ENCODE measurements at places on chromosomes 1 and 21. TPM values are rescaled to one million over a fixed set of nuclear protein-coding genes. Genes with fewer than 3 reads are reported as not detected.

DNA sequence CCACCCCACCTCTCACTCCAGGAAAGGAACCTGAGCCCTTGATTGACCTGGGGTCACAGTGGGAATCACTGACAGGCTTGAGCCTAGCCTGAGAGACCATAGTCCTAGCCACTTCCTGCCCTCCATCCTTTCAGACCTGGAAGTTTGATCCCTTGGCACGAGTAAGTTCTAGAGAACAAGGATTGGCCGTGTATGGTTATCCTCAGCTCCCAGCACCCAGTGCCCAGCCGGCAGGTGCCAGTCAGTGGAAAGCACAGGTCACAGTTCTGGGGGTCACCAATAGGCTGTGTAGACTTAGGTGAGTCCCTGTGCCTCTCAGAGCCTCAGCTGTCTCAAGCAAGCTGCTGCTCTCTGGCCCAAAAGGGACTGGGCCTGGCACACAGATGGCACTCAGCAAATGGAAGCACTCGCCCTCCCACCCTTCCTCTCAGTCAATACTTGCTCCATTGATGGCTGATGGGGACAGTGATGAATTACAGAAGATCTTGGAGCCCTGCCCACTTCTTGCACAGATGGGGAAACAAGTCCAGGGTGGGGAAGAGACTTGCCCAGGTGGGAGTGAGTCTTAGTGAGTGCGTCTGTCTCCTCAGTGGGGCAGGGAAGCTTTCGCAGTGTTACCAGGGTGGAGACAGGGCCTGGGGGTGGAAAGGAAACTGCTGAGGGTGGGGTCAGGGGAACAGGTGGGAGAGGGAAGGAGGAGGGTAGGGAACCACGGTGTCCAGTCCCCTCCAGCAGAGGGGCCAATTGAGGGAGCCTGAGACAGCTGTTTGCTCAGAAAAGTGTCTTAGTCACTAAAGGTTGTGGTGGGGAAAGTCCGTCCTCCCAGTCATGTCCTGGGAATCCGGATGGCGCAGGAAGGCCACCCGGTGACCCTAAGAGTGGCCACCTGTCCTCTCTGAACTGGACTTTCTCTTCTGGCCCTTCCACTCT is 2.6 kb upstream of the KCNQ4 start:
- DNase-seq: no peak

DNA sequence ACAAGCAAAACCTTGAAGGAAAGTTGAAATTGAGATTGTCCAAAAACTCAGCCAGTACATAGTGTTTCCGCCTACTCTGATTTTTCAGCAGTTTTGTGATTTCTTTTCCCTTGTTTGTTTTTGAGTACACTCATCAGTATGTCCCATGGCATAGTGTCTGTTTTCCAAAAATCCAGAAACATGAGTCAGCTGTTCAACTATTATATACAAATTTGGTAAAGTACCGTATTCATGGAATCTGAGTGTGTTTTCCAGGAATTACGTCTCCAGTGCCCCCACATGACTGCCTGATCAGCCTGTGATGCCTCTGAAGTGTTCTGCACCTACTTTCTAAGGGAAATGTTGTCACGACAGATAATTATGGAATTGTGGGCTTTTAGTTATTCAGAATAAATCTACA is 186.8 kb downstream of the LTN1 start:
- no peak for DNase-seq

DNA sequence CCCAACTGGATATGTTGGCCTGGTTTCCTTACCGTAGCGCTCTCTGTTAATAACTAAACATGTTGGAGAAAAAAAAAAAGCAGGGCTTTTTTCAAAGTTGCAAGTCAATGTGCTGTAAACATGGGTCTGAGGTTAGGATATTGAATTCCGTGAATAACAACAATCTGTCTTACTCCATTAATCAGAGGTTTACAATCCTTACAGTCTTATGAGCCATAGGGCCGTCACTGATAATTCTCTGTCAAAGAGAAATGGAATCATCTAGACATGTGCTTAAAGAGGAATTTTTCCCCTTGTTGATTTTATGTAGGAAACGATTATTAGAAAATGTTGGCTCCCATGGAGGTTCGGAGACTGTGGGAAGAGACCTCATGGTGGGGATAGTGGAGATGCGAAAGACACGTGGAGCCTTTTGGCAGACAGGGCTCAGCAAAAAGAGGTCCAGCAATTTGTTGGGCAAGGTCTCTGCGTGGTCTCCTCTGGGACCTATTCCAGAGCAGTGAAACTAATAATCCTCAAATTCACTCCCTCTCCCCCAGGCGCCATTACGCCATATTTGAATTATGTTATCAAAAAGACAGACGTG is 83.5 kb upstream of the CLDN14 start:
- no peak for DNase-seq

GRCh38 chr21:26966649-26967061 is 233 bp downstream of the ADAMTS5 start:
- DNase-seq: no peak

DNA sequence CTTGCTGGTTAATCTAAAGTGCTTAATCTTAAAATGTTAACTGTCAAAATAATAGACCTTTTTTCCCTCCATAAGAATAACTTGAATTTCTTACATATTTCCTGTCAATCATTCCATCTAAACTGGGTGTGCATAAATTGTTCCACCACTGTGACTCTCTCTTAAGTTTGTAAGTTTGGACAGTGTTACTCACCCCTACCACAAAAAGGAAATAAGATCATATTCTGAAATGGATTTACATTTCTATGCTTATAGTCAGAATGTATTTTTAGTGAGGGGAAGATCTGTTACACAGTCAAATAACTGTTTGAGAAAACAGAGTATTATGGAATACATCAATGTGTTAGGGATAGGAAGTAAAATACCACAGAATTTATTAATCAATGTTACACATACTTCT is 109.6 kb upstream of the DPYD start:
- no peak for DNase-seq

DNA sequence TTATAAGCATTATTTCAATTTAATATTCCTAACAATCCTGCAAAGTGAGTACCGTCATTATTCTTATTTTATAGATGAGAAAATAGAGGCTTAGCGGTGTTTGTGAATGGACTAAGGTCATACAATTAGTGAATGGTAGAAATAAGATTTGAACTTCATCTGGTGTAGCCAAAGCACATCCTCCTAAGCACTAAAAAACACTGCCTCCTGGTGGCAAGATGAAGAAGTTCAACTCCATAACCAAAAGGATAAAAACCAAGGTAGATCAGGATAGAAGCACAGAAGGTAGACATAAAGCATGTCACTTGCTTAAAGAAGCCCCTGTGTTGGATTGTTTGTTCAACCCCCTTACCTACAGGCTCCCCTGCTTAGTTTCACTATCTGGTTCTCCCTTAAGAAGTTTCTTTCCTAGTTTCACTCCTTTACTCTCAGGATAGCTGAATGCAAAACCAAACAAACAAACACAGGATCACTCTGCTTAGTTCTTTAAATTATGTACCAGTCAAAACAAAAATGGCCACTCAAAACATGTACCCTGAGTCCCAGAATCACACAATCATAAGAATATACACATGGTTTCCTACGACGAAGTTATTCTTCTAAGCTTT is 12.7 kb upstream of the AIM2 start:
- no peak for DNase-seq

DNA sequence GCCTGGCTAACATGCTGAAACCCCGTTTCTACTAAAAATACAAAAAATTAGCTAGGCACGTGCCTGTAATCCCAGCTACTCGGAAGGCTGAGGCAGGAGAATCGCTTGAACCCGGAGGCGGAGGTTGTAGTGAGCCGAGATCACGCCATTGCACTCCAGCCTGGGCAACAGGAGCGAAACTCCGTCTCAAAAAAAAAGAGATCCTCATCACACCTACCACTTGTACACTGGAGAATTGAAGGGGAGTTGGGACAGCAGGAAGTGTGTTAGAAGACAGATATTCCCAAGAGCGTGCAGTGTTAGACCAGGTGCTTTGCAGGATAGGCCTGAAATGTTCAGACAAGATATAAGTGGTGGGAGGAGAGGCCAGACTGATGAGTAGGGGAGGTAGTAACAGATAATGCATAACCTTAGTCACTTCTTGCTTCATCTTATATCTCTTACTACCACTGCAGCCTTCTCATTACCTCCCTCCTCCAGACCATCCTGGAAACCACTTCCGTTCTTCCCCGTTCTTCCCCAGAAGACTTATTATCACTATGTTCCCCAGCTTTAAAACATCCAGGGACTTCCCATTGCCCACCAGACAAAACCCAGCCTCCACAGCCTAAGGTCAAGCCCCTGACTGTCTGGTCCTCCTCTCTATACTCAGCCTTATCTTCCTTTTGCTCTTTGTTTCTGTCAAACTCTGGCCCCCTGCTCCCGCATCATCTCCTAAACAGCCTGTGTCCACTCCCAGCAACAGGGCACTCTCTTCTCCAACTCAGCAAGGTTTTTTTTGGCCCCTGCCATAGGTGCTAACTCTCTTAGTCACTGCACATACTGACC is 21.3 kb downstream of the FAM20B start:
- DNase-seq: no peak

- DNase-seq: no peak
These were observed 41.6 kb downstream of the NUAK2 start for GRCh38 chr1:205279986-205280385.

Gene LORICRIN
- 831 TPM for total RNA-seq

Gene PDC
- total RNA-seq: not detected

Gene AVPR1B
- not detected for total RNA-seq

Gene ELF3
- 9.8 TPM for total RNA-seq

Data from lower leg skin (tissue), 4 donors.